ENCODE measurements at places on chromosomes 5 and 9. TPM values are rescaled to one million over a fixed set of nuclear protein-coding genes. Genes with fewer than 3 reads are reported as not detected.

- no peak for DNase-seq
These were observed 2.4 kb downstream of the TRIM52 start for GRCh38 chr5:181258576-181258975.

GRCh38 chr5:69007163-69007562 is 86.7 kb upstream of the SLC30A5 start:
- no peak for DNase-seq

Gene SEC24A
- total RNA-seq, result 10.0 TPM

Gene GPX8
- 2.8 TPM for total RNA-seq

DNA sequence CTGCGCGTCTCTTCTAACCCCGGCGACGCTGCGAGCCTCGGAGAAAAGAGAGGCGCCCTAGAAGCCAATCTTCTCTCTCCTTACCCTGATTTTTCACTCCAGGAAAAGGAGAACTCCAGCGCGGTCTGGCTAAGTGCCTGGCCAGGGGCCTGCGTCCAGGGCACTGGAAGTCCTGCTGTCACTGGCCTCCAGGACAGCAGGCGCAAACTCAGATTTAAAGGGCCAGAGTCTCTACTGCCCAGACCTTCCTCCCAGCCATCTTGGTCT is 553 bp upstream of the FOXB2 start:
- no peak for DNase-seq

DNA sequence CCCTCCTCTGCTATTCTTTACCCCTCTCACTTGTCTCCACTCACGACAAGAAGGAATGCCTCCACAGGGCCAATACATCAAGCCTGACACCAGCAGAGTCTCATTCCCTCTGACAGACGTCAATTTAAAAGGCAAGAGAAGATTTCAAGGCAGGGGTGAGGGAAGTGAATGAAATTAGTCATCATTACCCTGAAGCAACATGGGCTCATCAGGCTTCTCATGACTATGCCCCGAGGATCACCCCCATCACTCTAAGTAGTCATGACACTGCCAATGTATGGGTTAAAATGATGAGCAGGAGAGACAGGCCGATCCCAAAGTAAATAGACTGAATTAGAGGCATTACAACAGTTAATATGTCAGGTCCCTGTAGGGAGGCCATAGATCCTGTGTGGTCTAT is 504.4 kb downstream of the TLE4 start:
- DNase-seq, result no peak

DNA sequence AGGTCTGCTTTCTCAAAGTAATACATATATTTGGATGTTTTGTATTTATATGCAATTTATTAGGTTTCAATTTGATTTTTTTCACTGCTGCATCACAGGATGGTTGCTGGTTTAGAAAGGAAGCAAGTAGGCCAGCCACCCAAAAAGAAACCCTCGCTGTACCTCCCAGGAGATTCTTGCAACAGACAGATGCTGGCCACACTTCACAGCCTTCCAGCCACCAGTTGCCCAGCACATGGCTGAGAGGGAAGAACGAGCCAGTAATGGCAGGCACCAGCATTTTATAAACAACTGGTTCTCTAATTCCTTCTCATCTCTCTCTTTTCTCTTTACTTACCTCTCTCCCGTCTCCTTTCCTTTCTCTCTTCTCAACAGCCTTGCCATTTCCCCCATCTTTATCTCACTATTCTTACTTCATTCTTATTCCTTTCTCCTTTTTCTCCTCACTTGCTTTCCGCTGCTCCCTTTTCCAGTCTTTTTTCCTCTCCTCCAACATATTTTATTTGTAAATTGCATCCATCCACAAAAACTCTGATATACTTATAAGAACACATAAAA is 38.9 kb downstream of the EFNA5 start:
- DNase-seq, result no peak

GRCh38 chr9:134432471-134432870 is 106.2 kb downstream of the RXRA start:
- DNase-seq, result no peak

DNA sequence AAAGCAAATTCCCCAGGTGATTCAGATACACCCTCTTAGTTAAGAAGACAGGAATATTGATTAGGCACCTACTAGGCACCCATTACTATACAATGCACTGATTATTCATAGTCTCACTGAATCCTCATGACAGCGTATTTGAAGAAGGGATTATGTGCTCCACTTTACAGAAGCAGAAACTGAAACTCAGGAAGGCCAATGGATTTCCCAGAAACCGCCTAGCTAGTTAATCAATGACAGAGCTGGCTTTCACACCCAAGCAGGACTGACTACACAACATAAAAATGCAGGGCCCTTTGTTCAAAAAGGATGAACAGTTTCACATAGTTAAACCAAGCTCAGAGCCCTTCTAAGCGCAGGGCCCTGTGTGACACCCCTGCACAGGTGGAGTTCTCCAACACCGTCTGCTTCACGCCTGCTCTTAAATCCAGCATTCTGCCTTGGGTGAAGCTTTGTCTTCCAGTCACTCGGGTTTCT is 117.3 kb downstream of the TTLL11 start:
- peak; percentile 66 for DNase-seq

Gene CHSY3
- total RNA-seq, result 1.2 TPM

DNA sequence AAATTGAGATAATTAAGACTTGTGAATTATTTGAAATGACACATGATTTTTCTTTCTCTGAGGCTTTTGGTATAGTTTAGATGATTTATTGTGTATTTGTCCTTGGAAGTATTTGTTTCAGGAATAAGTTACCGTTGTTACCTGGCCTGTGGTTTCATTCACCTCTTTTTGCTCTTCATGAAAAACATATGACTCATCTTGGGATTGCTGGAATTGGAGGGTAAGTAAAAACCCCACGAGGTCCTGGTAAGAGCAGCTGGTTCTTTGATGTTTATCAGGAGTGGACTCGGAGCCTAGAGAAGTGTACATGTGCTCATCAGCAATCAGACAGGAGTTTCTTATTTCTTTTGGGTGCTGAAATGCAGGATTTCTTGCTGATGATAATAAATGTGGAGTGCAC is 275.3 kb downstream of the PSAT1 start:
- DNase-seq, result no peak

DNA sequence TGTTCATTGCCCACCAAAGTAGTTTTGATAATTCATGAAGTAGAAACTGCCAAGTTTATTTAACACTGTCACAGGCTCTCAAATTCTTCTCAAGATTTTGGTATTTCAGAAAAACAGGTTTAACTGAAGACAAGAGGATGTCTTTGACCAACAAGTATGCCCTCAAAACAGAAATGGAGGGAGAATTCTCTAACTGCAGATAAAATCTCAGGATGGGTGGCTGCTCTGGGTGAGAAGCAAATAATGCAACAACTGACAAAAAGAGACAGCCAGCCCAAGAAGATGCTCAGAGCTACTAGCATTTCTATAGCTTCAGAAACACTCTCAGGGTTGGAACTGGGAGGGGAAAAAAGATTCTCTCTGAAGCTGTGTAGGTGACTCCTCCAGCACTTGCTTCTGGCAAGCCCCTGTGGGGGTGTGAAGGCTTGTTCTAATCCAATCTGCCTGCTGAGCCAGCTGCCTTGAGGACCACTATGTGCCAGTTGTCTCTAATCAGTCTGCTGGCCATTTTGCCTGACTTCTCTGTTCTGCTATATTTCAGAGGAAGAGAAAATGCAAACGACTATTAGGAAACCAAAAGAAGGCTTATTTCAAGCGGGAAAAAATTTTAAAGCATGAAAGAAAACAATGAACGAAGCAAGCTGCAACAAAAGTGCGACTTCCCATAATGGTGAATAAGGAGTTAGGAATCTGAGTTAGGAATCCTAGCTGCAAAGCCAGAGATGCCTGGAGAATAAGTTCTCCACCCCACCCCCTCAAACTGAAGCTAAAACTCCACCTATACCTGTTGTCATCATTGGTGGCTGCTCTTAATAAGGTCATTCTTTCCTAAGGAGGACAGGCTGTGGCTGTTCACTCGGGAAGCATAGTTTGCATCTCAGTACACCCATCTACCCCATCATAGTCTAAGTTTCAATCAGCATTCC is 147.5 kb downstream of the GNAQ start:
- no peak for DNase-seq

DNA sequence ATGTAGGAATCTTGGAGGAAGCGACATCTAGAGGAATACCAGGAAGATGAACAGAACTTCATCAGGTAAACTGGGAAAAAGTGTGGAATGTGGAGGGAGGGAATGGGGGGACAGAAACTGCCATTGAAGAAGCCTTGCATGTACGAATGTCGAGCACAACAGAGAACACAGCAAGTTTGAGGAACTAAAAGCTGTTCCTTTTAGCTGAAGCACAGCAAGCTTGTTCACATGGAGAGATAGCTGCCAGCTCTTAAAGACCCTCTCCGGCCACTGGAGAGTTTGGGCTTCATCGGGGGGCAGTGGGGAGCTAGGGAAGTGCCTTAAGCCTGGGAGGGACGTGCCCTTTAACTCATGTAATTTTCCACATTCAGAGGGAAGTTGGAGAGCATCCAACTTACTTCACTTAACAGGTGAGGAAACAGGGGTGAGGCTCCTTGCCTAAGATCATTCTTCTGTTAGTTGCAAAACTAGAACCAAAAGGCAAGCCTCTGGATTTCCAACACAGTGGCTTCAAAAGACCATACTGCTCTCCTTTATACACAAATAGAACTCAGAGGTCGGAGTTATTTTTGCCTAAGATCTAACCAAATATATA is 2.3 kb upstream of the CYFIP2 start:
- DNase-seq, result no peak

DNA sequence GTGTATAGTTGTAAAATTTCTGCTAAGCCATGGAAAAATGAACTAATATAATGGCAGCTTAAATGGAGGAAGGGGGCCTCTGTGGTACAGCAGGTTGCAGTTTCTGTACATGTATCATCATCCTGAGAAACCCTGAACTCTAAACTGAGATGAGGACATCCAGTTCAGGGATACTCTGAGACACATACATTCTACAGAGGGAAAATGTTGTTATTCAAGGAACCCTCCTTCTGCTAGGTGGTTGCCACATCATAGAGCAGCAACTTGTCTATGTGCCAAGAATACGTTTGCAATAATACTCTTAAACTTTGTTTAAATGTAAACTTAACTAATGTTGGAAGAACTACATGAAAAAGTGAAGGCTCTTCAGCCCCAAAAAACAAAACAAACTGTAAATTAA is 1310.8 kb upstream of the WWC1 start:
- no peak for DNase-seq

DNA sequence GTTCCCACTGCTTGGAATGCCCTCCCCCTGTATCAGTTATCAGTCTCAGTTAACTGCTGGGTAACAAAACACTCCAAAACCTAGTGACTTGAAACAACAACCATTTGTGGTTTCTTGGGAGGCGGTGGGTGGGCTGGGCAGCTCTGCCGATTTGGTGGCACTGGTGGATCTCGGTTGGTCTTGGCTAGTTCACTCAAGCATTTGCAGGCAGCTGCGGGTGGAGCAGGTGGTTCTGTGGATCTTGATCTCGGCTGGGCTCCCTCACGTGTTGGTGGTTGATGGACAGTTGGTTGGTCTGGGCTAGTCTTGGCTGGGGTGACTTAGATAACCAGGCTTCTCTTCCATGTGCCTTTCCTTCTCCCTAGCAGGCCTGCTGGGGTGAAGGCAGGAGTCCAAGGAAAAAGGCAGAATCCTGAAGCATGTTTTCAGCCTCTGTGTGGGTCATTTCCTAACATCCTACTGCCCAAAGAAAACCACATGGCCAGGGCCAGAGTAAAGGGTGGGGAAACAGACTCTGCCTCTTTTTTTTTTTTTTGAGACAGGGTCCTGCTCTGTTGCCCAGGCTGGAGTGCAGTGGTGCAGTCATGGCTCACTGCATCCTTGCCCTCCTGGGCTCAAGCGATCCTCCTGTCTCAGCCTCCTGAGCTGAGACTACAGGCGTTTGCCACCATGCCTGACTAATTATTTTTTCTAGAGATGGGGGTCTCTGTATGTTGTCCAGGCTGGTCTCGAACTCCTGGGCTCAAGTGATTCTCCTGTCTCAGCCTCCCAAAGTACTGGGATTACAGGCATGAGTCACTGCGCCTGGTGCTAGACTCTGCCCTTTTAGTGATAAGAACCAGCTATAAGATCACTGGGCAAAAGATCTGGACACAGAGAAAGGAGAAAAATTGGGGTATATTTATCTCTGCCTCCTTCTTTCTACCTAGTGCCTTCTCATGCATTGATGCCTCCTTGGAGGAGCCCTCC is 183.7 kb downstream of the RGS3 start:
- DNase-seq, result no peak
